ENCODE measurements at places on chromosomes 3 and 15. TPM values are rescaled to one million over a fixed set of nuclear protein-coding genes. Genes with fewer than 3 reads are reported as not detected.

PCOLCE2 gene
- total RNA-seq: 1.1 TPM

C3orf62 gene
- 0.96 TPM for total RNA-seq

CD200 gene
- total RNA-seq: under 0.01 TPM

TMEM207 gene
- total RNA-seq: not detected

AADACL2 gene
- total RNA-seq: not detected

GP9 gene
- total RNA-seq: not detected

ECE2 gene
- total RNA-seq: under 0.01 TPM

GABRR3 gene
- total RNA-seq: not detected

ATXN7 gene
- 4.7 TPM for total RNA-seq

RAB43 gene
- 35.7 TPM for total RNA-seq

ALS2CL gene
- 64.6 TPM for total RNA-seq

RHOV gene
- 17.8 TPM for total RNA-seq

POLQ gene
- 5.5 TPM for total RNA-seq

LRRC34 gene
- total RNA-seq: 0.64 TPM

MON1A gene
- total RNA-seq: 14.3 TPM

SEMA6D gene
- 1.7 TPM for total RNA-seq

CCDC54 gene
- total RNA-seq: not detected

GATM gene
- 2.6 TPM for total RNA-seq

RBMS3 gene
- 19.3 TPM for total RNA-seq

FBXL22 gene
- not detected for total RNA-seq

TRIM71 gene
- not detected for total RNA-seq

CKMT1A gene
- total RNA-seq: 17.3 TPM

CLEC3B gene
- not detected for total RNA-seq

PLS1 gene
- total RNA-seq: 23.9 TPM

TRIM42 gene
- total RNA-seq: not detected

SCN10A gene
- not detected for total RNA-seq

HEMK1 gene
- 10.6 TPM for total RNA-seq

Data from tracheal epithelial cell (primary cell).